ENCODE measurements at places on chromosomes 4 and X.

DNA sequence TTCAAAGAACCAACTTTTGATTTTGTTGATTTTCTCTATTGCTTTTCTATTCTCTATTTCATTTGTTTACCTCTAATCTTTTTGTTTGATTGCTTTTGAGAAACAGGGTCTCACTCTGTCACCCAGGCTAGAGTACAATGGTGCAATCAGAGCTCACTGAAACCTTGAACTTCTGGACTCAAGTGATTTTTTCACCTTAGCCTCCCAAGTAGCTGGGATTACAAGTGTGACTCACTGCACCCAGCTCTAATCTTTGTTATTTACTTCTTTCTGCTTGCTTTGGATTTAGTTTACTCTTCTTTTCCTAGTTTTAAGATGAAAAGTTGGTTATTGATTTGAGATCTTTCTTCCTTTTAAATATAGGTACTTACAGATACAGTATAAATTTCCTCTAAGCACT lies 26.2 kb downstream of the RAB9B start:
- no peak for DNase-seq

- DNase-seq: no peak
Measured at GRCh38 chr4:98505992-98506391, 152.4 kb downstream of the TSPAN5 start.

- DNase-seq: no peak
Measured at GRCh38 chr4:94960708-94961107, 203.0 kb downstream of the BMPR1B start.

GRCh38 chr4:52366621-52367020 lies 292.5 kb downstream of the USP46 start:
- DNase-seq: no peak

DNA sequence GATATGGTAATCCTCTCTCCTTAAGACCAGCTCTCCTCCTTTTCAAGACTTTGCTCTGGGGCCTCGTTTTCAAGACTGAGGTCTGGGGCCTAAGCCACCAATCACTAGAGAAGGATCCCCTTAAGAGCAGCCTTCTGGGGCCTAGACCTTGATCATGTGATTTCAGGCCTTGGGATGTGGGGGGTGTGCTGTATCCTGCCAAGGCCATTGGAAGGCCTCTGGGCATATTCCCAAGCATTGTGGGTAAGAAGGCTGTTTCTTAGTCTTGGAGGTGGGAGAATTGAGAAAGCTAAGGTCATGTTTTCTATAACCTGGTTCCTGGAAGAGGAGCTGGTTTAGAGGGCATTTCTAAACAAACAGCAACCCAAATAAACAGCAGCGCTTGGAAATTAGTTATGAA lies 12.1 kb downstream of the TMEM164 start:
- DNase-seq: no peak

DNA sequence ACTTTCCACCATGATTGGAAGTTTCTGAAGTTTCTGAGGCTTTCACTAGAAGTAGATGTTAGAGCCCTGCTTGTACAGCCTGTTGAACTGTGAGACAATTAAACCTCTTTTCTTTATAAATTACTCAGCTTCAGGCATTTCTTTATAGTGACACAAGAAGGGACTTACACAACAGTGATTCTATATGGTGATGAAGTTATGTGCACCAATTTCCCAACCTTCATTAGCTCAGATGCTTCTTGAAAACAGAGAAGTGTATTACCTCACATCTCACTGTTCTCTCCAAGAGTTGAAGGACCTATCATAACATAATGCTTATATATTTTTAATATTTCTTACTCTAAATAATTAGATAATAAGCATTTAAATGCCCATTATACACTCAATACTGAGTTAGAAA lies 202.1 kb upstream of the ANXA10 start:
- no peak for DNase-seq

DNA sequence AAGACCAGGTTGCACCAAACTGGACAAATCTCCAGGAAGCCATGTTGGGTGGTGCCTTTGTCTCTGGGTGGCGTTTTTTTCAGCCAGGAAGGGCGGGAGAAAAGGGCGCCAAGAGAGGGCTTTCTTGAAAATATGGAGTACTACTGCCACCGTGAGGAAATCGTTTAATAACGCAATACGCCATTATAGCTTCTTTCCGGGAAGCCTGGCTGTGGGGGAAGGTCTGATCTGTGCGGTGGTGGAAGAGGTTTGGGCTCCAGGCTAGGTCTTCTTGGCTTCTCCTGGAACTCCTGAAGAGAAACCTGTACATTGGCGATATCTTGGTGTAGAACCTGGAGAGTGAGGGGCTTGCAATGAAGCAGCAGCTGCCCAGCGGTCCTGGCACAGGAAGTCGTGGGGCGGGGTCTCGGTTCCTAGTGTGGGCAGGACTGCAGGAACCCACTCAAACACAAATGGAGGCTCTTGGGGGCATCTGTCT lies 202.7 kb downstream of the OR13H1 start:
- DNase-seq: no peak

DNA sequence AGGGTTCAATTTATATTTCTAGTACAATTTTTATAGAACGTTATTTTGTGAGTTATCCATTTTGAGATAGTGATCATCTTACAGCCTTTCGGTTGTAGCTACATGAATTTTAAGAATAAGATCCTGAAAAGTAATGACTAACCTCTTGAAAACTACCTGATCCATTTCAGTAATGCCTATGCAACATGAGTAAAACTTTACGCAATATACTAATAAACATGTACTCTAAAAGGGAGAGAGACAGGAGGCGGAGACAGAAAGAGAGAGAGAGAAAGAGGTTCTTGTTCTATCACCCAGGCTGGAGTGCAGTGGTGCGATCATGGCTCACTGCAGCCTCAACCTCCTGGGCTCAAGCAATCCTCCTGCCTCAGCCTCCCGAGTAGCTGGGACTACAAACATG lies 816.1 kb downstream of the CCSER1 start:
- no peak for DNase-seq

- no peak for DNase-seq
Measured at GRCh38 chr4:147735413-147736301, 3.8 kb downstream of the ARHGAP10 start.

DNA sequence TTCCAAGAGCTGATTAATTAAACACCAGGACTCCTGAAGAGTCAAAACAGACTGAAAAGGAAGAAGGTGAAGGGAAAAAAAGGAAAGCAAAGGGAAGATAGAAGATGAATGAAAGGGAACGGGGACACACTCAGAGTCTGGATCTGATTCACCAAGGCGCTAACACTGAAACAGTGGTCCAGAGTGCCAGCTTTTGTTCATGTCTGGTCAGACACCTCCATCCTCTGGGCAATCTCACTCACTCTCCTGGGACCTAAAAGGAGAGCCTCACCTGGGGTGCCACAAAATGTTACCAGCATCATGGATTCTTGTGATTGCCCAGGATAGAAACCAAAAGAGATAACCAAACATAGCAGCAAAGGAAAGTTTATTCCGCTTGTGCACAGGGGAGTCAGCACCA lies 120.3 kb upstream of the AFF2 start:
- no peak for DNase-seq

- DNase-seq: no peak
Measured at GRCh38 chrX:118484216-118484903, 11.3 kb upstream of the DOCK11 start.

DNA sequence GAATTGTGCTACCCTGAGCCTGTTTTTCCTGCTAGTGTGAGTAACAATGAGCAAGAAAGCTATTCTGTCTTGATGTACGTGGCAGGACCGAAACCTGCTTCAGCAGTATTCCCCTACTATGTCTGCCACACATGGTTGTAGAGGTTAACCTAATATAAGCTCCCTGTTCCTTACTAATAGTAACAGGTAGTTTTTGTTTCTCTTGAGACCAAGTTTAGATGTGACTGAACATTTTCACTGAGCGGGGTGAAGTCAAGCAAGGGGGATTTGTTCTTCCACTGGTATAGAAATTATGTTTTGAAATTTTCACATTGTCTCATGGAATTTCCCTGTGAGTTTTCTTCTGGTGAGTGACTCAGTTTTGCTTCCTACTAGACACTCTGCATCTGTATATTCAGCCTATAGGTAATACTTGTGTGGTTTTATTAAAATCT lies 37.3 kb downstream of the RRAGB start:
- no peak for DNase-seq

- no peak for DNase-seq
Measured at GRCh38 chr4:187436251-187436650, 559.3 kb upstream of the ZFP42 start.

GRCh38 chrX:53440621-53441517 lies 6.7 kb upstream of the HSD17B10 start:
- peak; percentile 38 for DNase-seq

DNA sequence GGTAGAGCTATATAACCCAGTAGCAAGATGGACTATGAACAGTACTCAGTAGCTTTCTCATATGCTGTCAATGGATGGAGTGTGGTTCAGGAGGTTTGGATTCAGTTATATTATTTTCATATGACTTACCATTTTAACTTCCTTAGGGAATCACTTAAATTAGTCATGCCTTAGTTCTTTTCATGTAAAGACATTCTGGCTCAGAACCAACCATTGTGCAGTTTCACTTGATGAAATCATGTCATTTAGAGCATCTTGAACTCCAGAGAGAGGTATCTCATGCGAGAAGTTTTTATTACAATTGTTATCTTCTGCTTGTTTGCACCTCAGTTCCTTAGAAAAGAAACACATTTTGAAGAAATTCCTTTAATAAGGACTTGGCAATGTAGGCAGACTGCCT lies 55.8 kb downstream of the IL1RAPL2 start:
- no peak for DNase-seq

- no peak for DNase-seq
Measured at GRCh38 chrX:73577361-73577760, 14.4 kb downstream of the CHIC1 start.

DNA sequence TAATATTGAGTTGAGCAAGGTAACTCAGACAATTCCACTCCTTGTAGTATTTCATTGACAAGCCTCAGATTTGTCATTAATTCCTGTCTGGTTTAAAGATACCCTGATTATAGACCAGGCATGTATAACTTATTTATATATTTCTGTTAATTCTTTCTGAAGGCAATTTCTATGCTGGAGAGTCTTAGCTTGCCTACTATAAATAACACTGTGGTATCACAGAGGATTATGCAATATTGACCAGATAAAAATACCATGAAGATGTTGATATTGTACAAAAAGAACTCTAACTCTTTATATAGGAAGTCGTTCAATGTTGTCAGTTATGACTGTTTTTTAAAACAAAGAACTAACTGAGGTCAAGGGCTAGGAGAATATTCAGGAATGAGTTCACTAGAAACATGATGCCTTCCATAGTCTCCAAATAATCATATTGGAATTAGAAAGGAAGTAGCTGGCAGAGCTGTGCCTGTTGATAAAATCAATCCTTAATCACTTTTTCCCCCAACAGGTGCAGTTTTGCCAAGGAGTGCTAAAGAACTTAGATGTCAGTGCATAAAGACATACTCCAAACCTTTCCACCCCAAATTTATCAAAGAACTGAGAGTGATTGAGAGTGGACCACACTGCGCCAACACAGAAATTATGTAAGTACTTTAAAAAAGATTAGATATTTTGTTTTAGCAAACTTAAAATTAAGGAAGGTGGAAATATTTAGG lies 821 bp downstream of the CXCL8 start:
- DNase-seq: no peak

- no peak for DNase-seq
Measured at GRCh38 chr4:48025005-48025404, 8.4 kb downstream of the NIPAL1 start.

DNA sequence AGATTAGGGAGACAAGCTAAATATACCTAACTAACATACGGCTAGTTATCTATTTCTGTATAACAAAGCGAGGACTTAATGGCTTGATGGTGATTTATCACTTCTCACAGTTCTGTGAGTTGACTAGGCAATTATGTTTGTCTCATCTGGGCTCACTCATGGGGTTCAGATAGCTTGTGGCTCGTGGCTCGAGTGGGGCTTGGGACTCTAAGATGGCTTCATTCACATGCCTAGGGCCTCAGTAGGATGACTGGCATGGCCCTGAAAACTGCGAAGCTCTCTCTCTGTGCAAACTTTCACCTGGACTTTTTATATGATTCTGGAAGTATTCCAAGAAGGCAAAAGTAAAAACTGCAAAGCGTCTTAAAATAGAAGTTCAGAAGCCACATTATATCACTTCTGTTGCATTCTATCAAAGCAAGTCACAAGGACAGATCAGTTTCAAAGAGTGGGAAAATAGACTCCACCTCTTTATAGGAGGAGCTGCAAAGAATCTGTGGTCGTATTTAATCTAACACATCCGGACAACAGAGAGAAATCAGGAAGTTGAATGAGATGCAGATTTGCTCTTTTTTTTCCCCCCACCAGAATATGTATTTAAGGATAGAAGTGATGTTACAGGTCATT lies 491.2 kb downstream of the INPP4B start:
- DNase-seq: no peak

- no peak for DNase-seq
Measured at GRCh38 chr4:147334478-147334877, 146.4 kb upstream of the EDNRA start.

DNA sequence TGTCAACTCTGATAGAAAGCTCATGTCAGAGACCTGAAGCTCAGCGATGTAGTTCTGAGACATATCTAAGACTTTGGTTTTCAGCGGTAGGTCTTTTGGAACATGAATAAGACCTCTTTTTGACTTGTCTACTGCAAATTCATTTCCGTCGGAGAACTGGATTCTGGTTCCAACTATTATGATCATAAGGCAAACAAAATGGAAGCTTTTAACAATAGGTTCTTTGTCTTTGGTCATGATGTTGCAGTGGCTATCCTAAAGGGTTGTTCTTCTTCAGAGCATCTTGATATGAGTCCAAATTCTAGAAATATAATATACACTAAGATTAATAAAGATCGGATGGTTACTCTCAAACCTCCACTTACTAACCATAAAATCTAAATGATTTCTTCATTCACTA lies 24.6 kb upstream of the TLR1 start:
- no peak for DNase-seq

- no peak for DNase-seq
Measured at GRCh38 chr4:99447079-99447478, 11.9 kb upstream of the ADH7 start.

- no peak for DNase-seq
Measured at GRCh38 chrX:22575161-22575845, 302.6 kb downstream of the CBLL2 start.

- no peak for DNase-seq
Measured at GRCh38 chr4:106497271-106497670, 128.7 kb upstream of the GIMD1 start.

GRCh38 chr4:152634110-152634760 lies 45.6 kb downstream of the TMEM154 start:
- no peak for DNase-seq

DNA sequence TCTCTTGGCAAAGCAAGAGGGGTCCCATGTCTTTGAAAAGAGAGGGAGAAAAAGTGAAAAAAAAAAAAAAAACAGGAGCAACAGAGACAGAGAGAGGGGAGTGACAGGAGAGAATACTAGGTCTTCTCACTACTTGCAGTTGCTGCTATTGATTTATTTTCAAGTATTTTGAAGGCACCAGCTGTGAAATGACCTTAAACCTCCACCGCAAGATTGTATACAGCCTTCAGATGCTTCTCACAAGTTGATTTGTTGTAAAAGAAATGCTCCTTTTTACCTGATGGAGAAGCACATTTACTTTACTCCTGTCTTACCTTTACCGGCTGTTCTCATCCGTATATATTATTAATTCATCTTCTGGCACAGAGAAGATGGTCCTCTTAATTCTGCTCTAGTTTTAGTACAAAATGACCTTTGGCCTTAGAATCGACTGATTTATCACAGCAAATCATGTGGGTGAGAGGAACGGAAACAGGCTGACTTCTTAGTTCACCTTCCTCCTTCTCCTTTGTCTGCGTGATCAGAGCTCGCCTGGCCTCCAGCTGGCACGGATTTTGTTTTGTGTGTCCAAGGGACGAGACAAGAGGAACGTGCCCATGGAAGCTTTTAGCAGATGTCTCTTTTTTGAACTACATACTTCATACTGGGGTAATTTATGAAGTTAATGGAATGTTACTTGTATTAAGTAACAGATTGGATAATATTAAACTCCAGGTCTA lies 82.4 kb upstream of the PACRGL start:
- DNase-seq: peak; percentile 6
